ENCODE measurements at places on chromosomes 6 and 20.

- DNase-seq = no peak
These were observed 39.0 kb upstream of the EXOC2 start for GRCh38 chr6:731924-732323.

DNA sequence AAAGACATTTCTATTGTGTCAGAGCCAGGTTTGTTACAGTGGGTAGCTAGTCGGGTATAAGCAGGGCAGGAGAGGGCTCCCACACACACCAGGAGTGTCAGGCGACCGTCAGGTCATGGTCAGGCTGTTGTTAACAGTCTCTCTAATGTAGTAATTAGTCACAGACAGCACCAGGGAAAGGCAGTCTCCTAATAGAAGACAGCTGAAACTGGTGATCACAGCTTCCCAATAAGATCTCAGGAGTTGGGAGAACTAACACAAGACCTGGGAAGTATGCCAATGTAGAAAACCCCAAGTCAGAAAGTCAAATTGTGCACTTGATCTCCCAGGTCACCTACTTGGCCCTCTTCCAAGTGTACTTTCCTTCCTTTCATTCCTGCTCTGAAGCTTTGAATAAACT, 53.0 kb upstream of the GPR6 start:
- no peak for DNase-seq

GRCh38 chr6:138031850-138032249, 75.4 kb downstream of the PERP start:
- DNase-seq = no peak

- peak; percentile 44 for DNase-seq
These were observed 593.1 kb downstream of the PKHD1 start for GRCh38 chr6:51494342-51494741.

DNA sequence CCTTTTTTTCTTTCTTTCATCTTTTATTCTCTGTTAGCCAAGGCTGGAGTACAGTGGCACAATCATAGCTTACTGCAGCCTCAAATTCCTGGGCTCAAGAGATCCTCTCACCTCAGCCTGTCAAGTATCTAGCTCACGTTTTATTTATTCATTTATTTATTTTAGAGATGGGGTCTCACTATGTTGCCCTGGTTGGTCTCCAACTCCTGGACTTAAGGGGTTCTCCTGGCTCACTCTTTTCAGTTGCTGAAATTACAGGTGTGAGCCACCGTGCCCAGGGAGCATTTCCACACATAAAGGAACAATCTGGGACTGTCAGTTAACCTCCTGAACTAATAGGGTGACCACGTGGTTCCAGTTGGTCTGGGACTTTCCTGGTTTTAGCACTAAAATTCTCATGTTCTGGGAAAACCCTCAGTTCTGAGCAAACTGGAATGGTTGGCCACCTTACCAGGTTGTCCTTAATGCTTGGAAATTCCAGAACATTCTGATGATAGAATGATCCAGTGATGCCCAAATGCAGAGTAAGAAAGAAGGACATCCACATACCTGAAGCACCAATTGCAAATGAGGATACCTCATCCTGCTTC, 105.5 kb upstream of the ZNF217 start:
- no peak for DNase-seq

GRCh38 chr6:36839749-36840431, 646 bp upstream of the CPNE5 start:
- no peak for DNase-seq

DNA sequence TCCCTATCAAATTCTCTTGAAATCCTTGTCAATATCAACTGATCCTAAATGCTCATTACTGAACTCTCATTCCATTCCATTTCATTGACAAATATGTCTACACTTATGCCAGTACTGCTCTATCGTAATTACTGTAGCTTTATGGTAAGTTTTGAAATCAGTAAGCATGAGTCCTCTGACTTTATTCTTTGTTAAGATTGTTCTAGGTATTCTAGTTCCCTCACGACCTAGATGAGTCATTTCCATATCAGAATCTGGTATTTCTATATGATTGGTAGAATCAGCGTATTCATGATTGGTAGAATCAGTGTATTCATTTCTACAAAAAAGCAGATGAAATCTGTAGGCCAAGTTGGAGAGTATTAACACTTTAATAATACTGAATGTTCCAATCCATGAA, 318.6 kb upstream of the RUNX2 start:
- no peak for DNase-seq

- no peak for DNase-seq
These were observed 14.3 kb upstream of the INSM1 start for GRCh38 chr20:20353576-20353975.

DNA sequence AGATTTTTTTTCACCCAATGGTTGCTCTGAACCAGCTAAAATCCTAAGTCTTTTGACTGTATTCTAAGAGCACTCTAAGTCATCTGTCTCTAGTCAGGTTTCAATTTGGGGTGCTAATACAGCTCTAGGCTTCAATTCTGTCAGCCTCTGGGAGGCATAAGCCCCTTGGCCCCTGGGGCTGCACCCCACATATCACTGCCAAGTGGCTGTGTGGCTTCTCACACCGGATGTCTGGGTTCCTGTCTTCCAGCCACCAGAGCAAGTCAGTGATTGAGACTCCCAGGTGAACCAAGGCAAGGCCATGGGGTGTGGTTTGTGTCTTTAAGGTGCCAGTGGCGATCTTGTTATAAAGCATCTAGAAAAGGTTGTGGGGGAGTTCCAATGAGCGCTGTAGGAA, 136.5 kb downstream of the TMEM242 start:
- no peak for DNase-seq

GRCh38 chr20:56195946-56196345, 52.6 kb upstream of the MC3R start:
- no peak for DNase-seq

GRCh38 chr6:34638834-34639736, 57.5 kb downstream of the ILRUN start:
- DNase-seq = no peak

DNA sequence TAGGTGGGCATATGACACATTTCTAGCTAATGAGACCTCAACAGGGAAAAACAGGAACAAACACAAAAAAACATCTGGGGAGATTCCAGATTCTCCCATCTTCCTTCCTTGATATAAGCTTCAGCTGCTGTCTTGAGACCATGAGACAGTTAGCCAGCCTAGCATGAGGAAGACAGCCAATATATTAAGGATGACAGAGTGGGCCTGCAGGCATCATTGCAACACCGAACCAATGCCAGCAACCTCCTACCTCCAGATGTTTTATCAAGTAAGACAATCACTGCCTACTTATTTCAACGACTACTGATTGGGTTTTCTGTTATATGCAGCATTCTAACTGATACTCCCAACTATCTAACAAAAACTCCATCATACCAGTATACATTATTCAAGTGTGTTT, 119.0 kb downstream of the ISM1 start:
- DNase-seq = no peak

DNA sequence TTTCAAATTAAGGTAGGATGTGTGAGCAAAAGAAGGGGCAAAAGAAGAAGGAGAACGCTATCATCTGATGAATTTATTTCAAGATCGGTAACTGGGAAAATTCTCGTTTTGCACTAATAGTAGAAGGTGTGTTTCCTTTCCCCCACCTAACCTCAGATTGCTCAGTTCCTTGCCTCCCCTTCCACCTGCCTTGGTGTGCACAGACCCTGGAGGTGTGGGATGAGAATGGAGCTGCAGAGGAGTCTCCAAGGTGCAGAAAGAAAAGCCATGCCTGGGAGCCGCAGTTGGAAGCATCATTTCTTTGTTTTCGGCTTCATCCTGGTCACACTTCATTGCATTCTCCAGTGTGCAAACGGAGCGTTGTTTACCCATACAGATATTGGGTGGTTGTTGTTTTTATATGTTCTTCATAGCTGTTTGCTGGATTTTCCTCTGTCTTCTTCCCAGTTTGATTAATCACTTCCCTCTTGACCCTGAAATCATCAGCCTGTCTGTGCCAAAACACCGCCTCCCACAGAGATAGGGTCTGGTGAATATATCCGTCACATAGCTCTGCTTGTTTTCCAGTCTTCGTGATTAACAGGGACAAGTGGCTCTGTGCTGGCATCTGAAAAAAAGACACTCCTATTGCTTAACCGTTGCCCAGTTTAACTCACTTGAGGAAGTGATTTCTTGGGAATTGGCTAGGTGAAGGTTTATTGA, 40.2 kb upstream of the NEDD9 start:
- no peak for DNase-seq

- DNase-seq = no peak
These were observed 8.5 kb upstream of the TUBB2A start for GRCh38 chr6:3165631-3166534.

- DNase-seq = no peak
These were observed 228.7 kb downstream of the BCKDHB start for GRCh38 chr6:80335121-80335531.

- no peak for DNase-seq
These were observed 7.8 kb upstream of the C6orf132 start for GRCh38 chr6:42150254-42150653.

DNA sequence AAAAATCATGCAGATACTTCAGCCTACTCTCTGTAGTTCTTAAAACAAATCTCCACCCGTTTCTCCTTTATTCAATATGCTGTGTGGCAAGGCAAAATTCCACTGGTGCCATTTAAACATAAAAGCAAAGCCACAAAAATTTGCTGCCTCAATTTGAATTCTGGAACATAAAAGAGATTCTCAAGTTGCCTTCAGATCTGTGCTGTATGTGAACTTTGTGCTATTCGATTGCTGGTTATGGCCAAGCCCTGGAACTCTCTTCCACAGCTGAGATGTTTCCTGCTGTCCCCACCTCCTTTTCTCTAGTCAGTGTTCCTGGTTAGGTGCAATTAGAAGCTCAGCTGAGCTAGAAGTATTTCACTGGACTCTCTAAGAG, 395.3 kb upstream of the BTBD3 start:
- no peak for DNase-seq

DNA sequence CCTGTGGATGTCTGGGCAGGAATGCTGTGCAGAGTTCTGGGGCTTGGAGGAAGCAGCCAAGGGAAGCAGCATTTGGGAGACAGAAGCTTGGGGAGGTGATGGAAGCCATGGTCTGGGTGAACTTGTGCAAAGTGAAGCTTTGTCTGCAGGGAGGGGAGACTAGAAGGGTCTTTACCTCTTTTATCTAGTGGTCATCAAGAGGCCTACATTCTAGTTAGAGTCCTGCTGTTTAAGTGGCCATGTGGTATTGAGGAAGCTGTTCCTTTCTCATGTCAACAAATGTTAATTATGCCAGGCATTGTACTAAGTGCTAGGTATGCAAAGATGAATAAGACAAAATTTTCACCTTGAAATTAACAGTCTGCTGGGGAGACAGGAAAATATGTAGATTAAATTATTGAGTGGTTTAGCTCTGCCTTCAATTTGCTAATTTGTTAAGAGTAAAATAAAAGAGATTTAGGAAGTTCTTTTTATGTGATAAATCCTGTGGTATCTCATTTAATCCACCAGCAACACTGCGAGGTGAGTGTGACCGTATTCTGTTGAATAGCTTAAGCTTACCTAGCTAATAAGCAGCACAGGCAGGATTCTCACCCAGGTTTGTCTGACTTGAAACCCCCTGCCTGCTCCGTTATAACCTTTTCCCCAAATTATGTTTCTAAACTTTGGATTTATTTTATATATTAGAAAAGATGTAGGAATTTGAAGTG, 43.1 kb downstream of the ARID1B start:
- no peak for DNase-seq

GRCh38 chr6:125363039-125363823, 61.5 kb upstream of the HDDC2 start:
- no peak for DNase-seq

- peak; percentile 21 for DNase-seq
These were observed 423.4 kb upstream of the IMPG1 start for GRCh38 chr6:76495909-76496308.

DNA sequence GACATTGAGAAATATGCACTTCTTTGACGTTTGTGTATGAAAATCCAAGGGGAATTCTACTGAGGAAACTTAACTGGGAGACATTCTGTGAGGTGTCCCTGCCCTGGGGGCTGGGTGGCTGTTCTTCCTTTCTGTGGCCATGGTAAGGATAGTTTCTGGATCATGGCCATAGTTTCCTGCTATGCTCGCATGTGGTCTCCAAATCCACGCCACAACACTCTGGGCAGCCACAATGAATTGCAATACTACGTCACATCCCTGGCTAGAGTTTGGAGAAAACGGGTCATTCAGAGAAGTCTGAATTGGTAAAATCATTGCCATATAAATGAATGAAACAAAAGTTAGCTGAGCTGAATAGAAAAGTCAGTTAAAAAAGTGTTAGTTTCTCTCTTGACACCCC, 230.6 kb downstream of the UTRN start:
- no peak for DNase-seq

GRCh38 chr6:136225496-136225895, 24.6 kb downstream of the MTFR2 start:
- DNase-seq = no peak

- DNase-seq = no peak
These were observed 810.2 kb downstream of the MAFB start for GRCh38 chr20:39878809-39879208.

DNA sequence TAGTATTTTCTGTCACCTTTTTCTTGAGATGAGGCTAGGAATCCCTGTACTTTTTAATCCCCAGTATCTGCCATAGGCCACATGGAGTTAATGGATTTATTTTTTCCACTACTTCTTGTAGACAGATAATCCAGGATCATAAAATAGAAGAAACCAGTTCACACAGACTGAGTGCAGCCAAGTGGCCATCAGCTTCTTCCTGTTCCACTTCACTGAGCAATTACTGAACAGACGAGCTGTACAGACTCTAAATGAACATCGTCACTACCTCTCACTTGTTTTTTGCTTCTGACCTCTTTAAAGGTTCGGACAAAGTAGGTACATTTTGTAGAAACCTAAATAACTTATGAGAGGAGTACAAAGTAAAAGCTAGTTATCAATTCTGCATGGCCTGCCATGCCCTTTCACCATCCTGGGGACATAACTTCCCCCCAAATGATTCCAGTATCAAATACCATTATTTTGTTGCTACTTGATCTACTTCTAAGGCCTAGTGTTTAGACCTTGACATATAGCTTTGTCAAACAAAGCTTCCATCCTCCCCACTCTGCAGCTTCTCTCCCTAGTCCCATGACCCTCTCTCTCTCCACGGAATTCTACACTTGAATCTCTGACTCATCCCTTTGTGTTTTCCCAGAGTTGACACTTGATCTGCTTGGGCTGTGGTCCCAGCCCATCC, 34.4 kb upstream of the ARHGAP18 start:
- DNase-seq = no peak

DNA sequence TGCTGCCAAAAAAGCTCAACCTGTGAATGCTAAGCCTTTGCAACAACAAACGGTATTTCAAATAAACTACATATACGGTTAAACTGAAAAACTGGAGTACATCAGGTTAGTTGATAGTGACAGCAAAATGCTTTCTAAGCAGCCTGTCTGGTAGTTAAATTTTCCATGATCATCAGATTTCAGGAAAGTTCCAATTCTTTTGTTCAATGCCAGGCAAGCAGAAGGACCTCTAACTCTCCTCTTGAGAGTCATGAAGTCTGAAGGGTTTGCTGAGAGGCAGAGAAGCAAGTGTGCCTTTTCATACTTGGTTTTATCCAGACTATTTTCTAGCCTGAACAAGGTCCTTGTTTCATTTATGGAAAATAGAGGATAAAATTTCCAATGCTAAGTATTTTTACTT, 4.5 kb downstream of the FLRT3 start:
- no peak for DNase-seq

Data from T47D (cell line).